NCI-H2227 treated with DMSO at 0.1 percent for 48 hours (cell line): ENCODE measurements at places on chromosomes 1 and 21.

DNA sequence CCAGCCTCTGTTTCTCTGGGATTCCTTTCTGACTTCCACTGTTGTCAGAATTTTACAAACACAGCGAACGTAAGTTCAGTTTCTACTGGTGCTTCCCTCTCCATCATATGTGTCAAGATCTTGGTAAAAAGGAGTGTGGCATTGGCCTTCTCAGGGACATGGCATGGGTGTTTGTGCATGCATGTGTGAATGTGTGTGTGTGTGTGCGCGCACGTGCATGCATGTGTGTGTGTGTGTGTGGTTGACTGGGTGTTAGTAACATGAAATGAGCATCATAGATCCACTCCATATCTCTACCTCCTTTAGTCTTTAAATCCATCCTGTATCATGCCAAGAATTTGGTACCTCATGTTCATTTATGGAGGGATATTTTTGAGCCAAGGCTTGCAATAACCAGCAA lies 411.3 kb downstream of the NPHP4 start:
- DNase-seq: no peak

DNA sequence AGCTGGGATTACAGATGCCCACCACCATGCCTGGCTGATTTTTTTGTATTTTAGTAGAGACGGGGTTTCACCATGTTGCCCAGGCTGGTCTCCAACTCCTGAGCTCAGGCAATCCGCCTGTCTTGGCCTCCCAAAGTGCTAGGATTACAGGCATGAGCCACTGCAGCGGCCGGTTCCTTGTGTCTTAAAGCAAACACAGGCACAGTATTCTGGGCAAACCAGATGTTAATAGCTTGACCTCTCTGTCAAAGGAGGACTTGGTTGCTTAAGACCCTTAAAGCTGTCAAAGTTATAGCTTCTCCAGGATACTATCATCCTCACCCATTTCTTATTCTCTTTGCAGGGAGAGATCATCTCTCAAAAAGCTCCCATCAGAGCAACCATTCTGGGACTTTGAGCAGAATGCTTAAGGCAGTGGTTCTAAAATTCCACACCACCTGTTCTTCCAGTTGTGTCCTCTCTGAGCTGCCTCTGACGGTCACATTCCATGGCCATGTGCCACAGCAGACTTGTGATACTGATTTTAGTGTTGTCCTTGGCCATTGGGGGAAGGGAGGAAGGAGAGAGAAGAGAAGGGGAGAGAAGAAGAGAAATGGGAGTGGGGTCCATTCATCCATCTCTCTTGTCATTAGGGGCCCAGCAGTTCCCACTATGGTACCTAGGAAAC lies 81.8 kb downstream of the PBX1 start:
- DNase-seq: no peak

GRCh38 chr21:46604975-46605766 lies at the start of gene S100B:
Gene S100B (minus strand): TSS chr21:46605082. CDS start chr21:46602415, 2,667 bp downstream.
- peak; percentile 28 for DNase-seq

GRCh38 chr1:152517237-152517811 lies 3.0 kb downstream of the CRCT1 start:
- DNase-seq: no peak

DNA sequence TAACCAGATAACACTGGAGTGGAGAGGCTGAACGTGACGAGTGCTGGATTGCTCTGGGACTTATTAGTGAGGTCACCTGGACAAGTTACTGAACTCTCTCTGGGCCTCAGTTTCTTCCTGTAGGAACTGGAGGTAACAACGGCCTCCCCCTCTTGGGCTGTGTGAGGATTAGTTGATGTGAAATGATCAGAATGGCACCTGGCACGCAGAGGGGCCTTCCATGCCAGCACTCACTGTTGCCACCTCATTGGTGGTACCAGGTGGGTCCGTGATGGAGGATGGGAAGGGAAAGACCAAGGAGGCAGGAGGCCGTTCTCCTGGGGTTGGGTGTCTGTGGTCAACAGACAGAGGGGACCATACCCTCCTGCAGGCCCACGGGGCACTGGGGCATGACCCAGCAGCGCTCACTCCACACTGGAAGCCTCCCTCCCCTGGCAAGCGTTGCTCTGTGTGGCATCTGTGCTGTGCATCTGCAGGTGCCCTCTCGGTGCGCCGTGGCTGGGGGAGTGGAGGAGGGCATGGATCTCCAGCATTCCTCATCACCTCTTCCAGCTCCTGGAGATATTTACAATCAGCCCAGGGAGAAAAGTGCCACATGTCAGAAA lies 349.5 kb upstream of the VAMP3 start:
- no peak for DNase-seq

GRCh38 chr21:25054689-25055088 lies 552.6 kb downstream of the MRPL39 start:
- no peak for DNase-seq

DNA sequence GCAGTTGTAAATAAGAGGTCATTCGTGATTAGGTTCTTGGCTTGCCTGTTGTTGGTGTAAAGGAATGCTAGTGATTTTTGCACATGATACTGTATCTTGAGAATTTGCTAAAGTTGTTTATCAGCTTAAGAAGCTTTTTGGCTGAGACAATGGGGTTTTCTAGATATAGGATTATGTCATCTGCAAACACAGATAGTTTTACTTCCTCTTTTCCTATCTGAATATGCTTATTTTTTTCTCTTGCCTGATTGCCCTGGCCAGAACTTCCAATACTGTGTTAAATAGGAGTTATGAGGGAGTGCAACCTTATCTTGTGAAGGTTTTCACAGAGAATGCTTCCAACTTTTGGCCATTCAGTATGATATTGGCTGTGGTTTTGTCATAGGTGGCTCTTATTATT lies 576.1 kb upstream of the RGS18 start:
- no peak for DNase-seq

DNA sequence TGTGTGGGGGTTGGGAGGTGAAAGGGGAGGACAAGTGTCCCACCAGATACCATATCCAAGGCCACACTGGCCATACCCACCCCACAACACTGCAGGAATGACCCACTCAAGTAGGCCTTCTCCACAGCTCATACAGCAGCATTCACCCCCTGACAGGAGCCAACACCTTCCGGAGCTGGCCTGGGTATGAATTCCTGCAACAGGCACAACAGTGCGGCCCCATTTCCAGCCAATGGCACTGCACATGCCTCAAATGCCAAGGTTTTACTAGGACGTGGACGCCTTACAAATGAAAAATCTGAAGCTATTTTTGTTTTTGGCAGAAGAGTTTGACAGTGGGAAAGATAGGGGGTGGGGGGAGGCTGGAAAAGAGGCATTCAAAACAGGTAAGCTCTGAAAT lies 2.0 kb downstream of the KCND3 start:
- DNase-seq: no peak

DNA sequence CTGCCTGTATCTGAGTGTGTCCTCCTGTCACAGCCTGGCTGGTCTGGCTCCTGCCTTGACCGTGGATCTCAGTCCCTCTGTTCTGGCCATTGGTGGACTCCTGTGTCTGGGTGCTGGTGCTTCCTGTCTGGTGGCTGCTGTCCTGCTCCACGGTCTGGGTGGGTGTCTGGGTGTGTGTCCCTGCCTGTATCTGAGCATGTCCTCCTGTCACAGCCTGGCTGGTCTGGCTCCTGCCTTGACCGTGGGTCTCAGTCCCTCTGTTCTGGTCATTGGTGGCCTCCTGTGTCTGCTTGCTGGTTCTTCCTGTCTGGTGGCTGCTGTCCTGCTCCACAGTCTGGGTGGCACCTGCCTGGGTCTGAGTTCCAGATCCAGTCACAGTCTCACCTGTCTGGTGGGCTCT lies 4.0 kb downstream of the CRNN start:
- no peak for DNase-seq

DNA sequence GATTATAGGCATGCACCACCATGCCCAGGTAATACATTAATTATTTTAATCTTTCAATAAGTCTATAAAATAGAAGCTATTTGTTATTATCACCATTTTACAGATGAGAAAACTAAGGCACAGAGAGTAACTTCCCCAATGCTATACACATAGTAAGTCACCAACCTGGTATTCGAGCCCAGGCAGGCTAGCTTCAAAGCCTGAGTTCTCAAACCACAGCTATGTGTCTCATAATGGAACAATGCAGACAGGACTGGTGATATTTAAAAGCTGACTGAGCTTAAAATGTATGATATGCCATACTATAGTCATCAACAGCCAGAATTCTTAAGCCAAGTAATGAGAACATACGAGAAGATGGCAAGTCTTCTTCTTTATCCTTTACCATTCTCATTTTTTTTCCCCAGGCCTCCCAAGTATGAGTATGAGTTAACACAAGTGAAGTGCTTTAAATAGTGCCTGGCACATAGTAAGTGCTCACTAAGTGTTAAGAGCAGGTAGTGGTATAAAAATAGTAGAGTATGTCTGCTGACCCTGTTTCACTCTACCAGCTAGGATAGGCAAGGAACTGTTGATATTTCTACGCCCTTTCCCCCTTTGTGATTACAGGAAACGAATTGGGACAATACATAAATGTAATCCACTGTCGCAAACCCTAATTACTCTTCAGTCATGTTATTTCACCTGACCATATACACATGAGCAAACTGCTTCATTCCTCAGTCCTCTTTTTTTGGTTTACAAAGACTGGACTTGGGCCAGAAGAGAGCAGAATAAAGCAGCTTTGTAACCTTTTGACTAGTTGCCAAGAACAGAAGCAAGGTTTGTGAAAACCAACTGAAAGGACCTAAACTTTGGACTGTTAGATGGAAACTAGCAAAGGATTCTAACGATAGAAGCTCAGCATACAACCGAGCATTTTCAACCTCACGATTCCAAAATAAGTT lies 9.5 kb downstream of the EYA3 start:
- DNase-seq: no peak

DNA sequence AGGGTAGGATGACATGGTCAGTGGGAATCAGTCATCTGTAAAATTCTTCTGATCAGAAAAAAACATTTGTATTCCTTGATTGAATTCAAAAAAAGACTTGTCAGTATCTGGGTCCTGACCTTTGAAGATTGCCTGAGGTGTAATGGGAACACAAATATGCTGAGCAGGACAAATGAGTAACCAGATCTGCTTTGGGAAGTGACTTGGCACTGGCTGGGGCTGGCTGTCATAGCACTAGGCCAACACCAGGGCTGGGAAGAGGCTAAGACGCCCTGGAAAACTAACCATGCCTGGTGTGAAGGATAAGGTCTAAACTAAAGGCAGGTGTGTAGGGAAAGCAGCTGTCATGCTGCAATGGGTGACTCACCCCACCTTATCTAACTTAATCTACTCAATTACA lies 452.9 kb upstream of the BEND5 start:
- no peak for DNase-seq

- no peak for DNase-seq
These were observed 7.2 kb downstream of the SETD4 start for GRCh38 chr21:36052860-36053714.

- no peak for DNase-seq
These were observed 27.6 kb downstream of the CTNNBIP1 start for GRCh38 chr1:9882296-9882944.

GRCh38 chr1:156510709-156511108 lies 10.1 kb upstream of the MEF2D start:
- no peak for DNase-seq

- DNase-seq: no peak
These were observed 33.6 kb upstream of the RAB4A start for GRCh38 chr1:229237320-229237719.

- DNase-seq: no peak
These were observed 493.7 kb upstream of the PLXNA2 start for GRCh38 chr1:208737922-208738321.

DNA sequence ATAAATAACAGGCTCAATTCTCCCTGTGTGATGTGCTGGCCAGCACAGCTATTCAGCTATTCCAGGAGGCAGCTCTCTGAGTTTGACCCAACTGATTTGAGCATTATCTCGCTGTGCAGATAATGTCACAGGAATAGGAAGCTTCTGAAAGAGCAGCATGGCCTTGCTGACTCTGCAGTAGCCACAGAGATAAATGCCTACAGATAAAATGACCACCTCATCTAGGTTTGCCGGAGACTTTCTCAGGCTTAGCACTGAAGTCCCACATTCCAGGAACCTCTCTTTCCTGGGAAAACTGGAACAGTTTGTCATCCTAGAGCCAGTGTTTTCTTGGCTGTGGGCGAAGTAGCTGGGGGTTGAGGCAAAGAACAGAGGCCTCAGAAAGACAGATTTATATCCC lies 98.9 kb downstream of the MRPL39 start:
- no peak for DNase-seq

DNA sequence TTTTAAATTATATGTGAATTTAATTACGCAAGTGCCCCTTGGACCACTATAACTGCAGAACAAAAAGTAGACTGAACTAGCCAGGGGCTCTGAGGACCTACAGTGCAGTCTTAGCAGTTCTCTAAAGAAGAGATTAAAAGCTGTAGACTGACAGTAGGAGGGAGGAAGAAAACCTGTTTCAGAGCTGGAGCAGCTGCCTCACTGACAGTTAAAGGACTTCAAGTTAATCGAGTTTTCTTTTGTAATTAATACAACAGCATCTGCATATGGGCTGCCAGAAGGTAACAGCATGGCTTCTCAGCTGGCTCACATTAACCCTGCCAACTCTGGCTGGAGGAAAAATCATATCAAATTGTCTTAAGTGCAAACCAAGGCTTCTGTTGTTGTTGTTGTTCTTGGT lies 19.9 kb downstream of the DSTYK start:
- DNase-seq: no peak

DNA sequence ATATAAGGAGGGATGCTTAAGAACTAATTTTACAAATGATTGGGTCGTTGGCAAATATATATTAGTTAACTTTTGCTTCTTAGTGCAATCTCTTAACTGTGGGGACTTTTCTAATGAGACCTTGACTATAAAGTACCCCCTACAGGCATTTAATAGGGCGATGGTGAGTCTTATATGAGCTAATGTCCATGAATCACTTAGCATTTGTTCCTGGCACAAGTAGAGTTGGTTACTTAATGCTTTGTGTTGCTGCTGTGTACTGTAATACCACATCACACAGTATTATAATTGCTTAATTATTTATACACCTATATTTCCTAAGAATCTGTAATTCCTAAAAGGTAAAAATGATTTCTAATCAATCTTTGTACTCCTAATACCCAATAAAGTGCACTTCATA lies 25.3 kb upstream of the TMCO1 start:
- no peak for DNase-seq

DNA sequence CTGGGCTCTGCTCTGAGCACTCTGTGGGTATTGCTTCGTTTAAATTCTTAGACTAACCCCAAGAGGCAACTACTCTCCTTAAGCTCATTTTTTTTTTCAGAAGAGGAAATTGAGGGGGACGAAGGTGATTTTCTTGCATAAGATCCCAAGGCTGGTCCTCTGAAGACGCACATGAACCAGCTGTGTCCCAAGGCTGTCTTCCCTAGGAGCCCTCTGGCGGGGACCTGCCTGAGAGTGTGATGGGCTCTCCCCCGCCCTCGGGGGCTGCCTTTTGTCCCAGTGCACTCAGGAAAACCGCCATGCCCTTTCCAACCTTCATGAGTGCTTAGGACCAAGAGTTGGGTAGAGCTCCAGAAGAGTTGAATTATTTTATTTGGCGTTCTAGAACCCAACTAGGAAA lies 21.7 kb downstream of the UMODL1 start:
- no peak for DNase-seq
